EL (cell line): ENCODE measurements at places on chromosomes 13 and 19.
A peak's percentile ranks its signal among the peaks of the same experiment; 100 is the strongest.

GRCh38 chr13:23688336-23688735, 118.1 kb downstream of the TNFRSF19 start:
- DNase-seq = no peak

GRCh38 chr19:51091126-51091525, 8.4 kb upstream of the KLK14 start:
- DNase-seq = no peak

GRCh38 chr13:23754997-23755396, 134.2 kb downstream of the MIPEP start:
- no peak for DNase-seq

- peak; percentile 12 for DNase-seq
Observed at GRCh38 chr13:77113496-77113895, 86.5 kb upstream of the FBXL3 start.

DNA sequence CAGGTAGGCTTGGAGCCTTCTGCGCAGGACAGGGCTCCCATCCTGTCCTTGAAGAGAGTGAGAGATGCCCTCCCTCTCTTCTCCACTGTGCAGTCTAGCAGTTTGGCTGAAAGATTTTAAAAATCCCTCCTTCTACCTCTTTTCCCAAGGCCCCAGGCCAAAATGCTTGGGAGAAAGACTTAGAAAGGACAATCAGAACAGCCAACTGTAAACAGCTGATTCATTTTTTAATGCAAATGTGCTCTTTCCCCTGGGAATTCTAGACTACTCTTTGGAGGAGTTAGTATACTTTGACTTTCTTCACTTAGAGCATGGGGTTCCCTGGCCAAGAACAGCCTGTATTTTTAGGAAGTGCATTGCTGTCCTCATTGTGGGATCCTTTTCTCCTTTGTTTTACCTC, 398.9 kb downstream of the GPC6 start:
- DNase-seq = no peak

DNA sequence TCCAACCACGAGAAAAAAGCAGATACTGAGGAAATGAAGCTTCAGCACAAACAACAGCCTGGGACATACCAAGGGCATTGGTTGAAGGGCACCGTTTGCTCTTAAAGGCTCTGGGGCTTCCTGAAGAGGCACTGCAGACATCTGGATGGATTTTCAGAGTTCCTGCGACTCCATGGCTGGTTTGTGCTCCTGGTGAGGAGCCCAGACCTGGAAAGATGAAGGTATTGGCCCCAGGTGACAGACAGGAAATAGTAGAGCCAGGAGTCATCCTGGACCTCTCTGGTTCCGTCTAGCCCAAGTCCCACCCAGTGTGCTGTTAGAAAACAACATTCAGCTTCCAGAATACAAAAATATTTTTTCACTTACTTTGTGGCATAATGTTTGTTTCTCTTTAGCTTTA, 6.3 kb downstream of the IL17D start:
- no peak for DNase-seq

GRCh38 chr13:99151516-99151915, 49.1 kb upstream of the UBAC2 start:
- DNase-seq = peak; percentile 86

DNA sequence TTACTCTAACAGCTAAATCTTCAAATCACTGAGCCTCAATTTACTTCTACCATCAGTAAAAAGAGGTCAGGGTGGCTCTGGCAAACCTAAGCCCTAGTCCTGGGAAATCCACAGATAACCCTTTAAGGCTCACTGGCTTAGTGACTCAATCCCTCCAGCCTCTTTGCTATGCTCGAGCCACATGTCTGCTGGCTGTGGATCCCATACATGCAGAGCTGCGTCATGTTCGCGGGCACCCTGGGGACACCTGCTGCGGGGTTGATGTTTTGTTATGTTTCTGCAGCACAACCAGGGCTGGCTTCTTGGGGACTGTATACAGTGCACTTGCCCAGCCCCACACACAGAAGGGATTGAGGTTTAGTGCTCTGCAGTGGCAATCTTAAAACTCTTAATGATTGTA, 41.6 kb upstream of the C13orf42 start:
- DNase-seq = no peak

DNA sequence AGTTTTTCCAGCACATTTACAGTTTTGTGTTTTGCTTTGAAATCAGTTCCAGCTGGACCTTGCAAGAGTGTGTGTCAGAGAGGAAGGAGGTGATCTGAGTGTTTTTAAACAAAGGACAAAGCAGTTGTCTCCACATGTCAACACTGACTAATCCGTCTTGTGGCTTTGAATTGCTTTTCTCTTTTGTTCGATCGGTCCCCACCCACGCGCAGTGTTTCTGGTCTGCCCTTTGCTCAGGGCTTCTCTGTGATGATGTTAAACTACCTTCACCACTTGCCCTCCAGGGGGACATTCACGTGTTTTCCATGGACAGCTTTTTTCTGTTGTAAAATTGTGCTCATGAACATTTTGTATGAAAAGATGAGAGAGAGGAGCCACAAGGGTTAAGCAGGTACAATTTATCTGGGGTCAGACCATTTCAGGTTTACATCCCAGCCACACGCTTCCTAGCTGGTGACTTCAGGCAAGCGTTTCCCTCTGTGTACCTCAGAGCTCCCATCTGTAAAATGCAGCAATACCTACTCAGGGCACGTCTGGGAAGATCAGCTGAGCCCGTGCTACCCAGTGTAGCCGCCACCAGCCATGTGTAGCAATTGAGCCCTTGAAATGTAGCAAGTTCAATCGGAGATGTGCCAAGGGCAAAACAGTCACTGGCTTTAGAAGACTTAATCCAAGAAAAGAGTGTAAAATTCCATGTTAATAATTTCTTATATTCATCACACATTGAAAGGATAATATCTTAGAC, 13.5 kb upstream of the PLA2G4C start:
- DNase-seq = peak; percentile 51

DNA sequence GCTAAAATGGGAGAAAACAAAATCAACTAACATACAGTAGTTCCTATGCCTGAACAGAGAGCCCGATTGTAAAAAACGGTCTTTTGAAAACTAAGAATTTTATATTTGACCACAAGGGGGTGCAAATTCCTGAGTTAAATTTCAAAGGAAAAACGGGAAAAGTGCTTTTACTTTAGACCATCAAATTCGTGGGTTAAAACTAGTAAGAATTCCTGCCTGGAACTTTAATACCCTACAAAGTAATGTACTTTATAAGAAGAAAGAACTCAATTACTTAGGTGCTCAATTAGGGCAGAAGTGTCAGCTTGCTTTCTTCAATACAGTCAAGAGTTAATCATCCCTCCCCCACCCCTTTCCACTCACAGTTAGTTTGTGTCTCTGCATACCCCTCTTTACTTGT, 69.8 kb downstream of the KCNRG start:
- DNase-seq = peak; percentile 56

DNA sequence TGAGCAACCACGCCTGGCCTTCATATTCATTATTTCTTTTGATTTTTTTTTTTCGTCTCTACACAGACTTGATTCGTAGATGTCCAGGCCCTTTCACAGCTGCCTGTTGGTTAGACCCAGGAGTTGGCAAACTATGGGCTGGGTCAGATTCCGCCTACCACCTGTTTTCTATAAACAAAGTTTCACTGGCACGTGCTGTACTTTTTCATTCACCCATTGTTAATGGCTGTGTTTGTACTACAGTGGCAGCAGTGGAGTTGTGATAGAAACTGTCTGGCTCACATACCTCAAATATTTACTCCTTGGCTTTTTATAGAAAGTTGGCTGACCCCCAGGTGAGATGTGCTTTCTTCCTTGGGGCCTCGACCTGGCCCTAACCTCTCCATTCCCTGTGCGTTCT, 72.9 kb upstream of the TEX29 start:
- DNase-seq = no peak

GRCh38 chr13:62067821-62068220, 652.2 kb upstream of the PCDH20 start:
- DNase-seq = no peak
